ENCODE measurements at places on chromosomes 16 and 17.

DNA sequence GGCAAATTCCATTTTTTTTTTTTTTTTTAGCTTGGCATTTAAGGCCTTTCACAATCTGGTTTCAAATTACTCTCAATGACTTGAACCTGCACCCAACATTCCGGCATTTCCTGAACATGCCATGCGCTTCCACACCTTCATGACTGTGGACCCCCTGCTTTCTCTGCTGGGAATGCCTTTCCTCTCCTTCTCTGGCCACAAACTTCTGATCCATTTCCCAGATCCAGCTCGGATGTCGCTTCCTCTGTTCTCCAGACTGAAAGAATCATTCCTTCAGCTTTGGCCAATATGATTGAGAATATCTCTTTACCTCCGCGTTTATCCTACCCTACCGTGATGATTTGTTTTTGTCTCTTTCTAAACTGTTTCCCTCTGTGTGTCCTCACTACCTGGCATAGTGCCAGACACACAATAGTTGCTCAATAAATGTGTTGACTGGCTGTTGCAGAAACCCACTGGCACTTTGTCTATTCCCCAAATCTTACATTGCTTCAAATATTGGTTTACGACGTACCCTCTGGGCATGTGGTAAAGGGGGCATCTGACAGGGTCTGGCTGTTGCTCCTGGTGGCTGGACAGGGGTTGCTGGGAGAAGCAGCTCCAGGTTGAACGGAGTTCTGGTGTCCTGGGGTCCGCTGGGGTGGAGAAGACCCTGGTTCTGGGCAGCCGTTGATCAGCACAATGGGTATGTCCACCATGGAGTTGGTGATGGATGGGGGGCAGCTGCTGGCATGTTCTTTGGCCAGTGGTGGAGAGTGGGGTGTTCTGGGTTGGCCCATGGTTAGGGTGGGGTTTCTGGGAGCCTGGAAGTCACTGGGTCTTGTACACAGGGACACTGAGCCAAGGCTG, 14.7 kb downstream of the TNS4 start:
- DNase-seq = no peak

- DNase-seq = no peak
These were observed 30.6 kb downstream of the XYLT1 start for GRCh38 chr16:17440131-17440530.

DNA sequence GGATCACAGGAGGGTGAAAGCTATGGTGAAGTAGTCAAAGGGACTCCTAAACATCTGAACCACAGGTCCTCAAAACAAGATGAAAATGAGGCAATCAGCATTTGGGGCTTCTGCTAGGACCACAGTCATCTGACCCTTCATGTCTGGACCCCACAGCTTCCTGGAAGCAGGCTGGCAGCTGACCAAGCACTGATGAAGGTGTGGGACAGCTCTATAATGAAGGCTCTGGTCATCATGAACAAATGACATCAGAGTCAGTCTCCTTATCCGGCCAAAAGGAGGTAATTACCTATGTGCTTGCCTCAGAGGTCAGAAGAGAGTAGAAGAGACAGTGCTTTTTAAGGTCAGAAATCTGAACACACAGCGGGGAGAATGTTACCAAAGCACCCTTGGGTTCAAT, 101.2 kb upstream of the GNAO1 start:
- DNase-seq = no peak

- no peak for DNase-seq
These were observed 109.4 kb downstream of the ZNF423 start for GRCh38 chr16:49746545-49746944.

- no peak for DNase-seq
These were observed 2.2 kb downstream of the HOXB2 start for GRCh38 chr17:48542698-48543106.

DNA sequence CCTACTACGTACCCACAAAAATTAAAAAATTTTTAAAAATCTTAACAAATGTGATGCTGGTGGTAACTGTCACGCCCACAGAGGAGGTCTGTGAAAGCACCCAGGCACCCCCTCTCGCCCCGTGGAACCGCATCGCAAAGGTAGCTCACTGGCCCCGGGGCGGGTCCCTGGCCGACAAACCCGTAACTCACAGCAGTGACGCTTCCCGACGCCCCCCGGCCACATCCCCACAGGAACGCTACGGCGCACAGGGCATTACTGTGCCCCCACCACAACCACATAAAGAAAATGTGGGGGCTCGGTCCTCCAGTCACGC, 366 bp downstream of the ANKS3 start:
- no peak for DNase-seq

DNA sequence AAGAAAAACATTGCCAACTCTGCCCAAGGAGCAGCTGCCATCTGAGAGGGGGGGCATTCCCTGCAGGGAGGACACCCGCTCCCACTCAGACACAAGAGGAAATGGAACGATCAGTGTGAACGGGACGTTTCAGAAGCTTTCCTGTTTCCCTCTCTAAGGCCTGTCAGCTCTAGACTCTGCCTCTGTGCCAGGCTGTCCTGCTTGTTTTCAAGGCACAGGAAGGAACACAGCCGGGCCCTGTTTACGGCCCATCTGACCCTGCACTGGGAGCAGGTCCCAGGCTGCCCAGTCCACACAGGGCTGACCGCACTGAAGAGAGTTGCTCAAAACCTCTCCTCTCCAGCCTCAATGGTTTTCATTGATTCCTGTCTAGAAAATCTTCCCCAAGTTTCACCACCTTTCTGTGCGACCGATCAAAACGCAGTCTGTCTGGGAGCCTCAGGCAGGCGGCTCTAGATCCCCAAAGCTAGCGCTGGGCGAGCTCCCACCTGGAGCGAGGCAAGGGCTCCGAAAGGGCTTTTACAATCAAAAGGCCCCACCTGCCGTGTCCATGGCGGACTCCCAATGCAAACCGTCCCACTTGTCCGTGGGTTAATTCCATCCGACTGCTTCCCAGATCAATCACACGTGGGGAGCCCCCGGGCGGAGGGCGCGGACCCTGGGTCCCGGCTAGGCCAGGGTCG, 1.5 kb downstream of the PIEZO1 start:
- DNase-seq = no peak

DNA sequence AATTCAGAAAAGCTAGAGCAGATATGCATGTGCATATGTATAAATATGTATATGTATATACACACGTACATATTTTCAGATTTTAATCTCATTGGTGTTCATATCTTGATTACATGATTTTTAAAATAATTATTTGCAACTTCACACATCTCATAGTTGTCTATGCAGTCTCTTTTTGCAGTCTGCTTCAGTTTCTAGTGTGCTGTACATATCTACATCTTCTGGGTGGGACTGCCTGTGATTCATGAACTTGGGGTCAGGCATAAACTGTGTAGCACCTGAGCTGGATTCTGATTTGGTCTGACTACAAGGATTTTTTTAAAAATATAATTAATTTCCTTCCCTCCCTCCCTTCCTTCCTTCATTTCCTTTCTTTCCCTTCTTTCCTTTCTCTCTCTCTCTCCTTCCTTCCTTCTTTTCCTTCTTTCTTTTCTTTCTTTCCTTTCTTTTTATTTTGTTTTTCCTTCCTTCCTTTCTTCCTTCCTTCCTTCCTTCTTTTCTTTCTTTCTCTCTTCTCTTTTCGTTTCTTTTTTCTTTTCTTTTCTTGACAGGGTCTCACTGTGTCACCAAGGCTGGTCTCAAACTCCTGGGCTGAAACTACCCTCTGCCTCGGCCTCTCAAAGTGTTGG, 96.5 kb downstream of the TANGO6 start:
- no peak for DNase-seq

- no peak for DNase-seq
These were observed 18.1 kb upstream of the MAF start for GRCh38 chr16:79618692-79619050.

DNA sequence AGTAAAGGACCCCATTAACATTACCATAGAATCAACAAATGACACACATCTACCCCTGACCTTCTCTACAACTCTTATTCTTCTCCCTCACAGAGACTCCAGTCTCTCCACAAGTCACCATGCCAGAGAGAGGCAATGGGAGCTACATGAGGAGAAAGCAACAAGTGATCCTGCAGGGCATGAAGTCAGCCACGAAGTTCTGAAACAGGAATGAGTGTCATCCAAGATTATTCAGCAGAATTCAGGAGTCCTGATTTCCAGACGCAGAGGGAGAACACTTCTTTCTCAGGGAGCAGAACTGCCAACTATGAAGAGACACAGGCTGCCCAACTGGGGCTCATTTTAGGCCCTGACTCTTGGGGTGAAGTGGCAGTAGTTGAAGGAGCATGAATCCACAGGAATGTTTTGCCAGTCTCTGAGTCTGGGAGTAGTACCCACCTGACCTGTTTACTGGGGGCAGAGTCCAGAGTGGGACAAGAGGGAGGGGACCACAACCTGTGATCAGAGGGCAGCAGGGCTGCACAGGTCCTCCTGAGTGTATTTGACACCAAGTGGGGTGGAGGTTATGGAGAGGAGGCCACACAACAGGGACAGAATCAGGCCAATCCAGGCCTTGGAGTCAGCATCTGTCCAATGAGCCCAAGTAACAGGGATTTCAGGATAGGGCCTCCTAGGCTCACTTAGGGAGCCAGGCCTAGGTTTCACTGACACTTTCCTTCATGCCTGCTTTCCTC, 2.4 kb upstream of the MTMR4 start:
- DNase-seq = no peak

DNA sequence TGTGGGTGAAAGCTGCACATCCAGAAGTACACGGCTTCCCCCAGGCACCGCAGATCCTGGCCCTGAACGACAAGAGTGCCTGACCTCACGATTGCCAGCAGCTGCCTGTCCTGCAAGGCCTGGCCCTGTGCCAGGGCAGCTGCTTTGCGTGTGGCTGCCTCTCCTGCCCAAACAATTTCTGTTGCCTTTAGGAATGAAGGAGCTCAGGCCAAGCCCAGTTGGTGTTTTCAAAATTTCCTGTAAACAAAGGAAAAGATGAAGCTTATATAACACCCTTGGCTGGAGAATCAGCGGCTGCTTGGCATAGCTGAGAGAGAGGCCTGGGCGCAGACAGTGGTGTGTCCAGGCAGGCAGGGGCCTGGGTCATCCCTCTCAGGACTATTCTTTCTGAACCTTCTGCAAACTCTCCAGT, 11.7 kb upstream of the SLC47A2 start:
- DNase-seq = no peak

DNA sequence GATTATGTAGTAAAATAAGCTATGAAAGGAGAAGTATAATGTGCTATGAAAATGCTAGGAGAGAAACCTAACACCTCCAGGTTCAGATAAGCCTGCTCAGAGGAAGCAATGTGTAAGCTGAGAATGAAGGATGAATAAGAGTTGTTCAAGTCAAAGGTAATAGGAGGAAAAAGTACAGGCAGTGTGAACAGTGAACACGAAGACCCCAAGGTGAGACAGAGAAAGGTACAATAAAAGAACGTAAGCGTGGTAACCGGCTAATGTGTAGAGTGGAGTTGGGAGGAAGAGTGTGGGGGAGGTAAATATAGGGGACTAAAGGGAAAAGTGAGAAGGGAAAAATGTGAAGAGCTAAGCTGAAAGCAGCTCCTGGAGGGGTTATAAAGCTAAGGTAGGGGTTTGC, 74.2 kb downstream of the TTC19 start:
- no peak for DNase-seq

GRCh38 chr17:2440930-2441329, 40.1 kb upstream of the MNT start:
- DNase-seq = no peak

DNA sequence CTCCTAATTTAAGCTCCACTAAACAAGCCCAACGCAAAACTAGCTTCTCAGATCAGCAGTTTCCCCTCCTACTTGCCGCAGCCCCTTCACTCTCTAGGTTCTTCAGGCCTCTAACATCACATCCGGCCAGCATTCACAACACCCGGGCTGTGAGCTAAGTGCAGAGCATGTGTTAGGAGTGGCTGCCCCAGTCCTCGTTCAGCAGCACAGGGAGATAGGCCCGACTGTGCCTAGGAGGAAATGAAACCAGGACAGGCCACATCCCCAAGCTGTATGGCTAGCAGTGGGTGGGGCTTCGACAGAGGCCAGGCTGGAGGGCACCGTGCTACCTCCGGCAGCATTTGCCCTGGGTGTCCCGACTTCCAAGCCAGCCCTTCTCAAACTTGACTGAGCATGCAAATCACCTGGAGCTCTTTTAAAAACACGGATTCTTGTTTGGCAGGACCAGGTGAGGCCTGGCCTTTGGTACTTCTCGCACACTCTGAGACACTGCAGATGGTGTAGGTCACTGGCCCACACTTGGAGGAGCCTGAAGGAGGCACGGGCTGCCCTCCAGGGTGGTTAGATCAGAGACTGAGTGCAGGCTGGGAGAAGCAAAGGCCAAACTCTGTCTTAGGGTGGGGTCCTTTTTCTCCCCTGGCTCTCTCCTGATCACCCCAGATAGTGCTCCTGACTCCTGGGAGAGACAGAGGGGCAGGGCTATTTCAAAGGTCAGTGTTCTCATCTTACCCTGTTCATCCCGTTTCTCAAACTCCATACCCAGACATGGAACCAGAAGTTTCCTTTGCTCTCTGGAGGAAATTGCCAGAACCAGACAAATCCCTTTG, 202.0 kb downstream of the C16orf78 start:
- no peak for DNase-seq

Measured in stimulated activated CD8-positive, alpha-beta memory T cell treated with anti-CD3 and anti-CD28 coated beads, Interleukin-4, amount 100 ng/mL, for 4 hours (primary cell).